ENCODE measurements at places on chromosomes 7 and 10. TPM values are rescaled to one million over a fixed set of nuclear protein-coding genes. Genes with fewer than 3 reads are reported as not detected.

DNA sequence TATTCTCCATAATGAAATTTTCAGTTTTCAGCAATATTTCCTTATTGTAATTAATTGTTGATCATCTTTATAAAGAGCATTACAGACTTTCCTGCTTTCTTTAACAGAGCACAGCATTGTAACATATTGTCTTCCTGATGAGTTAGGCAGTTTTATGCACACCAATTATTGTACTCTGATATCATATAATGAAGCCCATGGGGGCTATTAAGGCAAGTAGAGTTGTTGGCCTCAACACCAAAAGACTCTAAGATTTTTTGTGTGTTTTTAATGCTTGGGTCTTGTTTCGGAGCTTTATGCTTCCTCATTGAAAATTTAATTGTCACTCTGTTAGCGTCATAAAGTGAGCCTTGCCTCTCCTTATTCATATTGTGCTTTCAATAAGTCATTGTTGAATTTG is 49.2 kb upstream of the ARID5B start:
- no peak for DNase-seq
- no peaks in the 10 kb centered on the region for H3K36me3 ChIP-seq
- no peaks in the 10 kb centered on the region for H3K4me1 ChIP-seq

GRCh38 chr10:117339578-117339977 is 35.7 kb downstream of the PDZD8 start:
- no peak overlapping the region for H3K27ac ChIP-seq
- H3K4me3 ChIP-seq, result no peak overlapping the region
- peaks cover 3% of the 10 kb centered on the region for H3K27me3 ChIP-seq
- no peak for DNase-seq
- no peaks in the 10 kb centered on the region for H3K36me3 ChIP-seq

GRCh38 chr7:117531595-117532244 is 51.9 kb downstream of the CFTR start:
- no peak for DNase-seq
- H3K27ac ChIP-seq, result no peak overlapping the region
- H3K4me1 ChIP-seq, result no peaks in the 10 kb centered on the region
- H3K4me3 ChIP-seq, result no peak overlapping the region

DNA sequence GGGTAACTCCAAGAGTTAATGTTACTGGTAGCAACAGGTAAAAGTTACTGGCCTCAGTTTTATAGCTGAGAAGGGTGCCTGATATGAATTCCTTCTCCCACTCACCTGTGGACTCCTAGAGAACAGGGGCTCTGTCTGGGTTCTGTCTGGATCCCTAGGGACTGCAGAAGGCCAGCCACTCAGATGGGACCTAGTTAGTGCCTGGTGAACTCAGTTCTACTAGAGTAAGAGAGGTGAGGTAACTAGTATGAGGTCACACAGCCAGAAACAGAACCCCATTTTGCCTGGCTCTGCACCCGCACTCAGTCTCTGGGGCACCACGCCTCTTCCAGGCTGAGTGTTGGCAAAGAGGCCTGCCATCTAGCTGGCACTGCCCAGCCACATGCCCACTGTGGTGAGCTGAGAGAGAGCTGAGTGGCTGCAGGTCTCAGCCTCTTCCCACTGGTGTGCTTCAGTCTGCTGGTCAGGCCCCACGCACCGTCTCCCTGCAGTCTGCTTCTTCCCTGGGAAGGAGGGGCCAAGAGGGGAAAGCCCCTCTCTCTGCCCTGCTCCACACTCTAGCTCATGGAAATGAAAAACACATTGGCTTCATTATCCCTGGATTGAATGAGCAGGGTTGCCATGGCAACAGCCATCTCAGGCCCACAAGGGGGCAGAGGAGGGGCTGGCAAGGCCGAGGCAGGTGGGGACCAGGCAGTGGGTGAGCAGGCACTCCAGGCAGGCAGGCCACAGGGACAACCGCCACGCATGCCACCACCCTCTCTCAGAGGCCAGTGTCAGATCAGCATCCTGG is 110.6 kb downstream of the ZMIZ1 start:
- peak; percentile 52 for DNase-seq
- peaks cover 38% of the 10 kb centered on the region for H3K27me3 ChIP-seq
- H3K4me3 ChIP-seq, result no peak overlapping the region
- H3K4me1 ChIP-seq, result peaks cover 66% of the 10 kb centered on the region

The PCDH15 gene
- total RNA-seq, result 0.05 TPM

- H3K4me3 ChIP-seq, result no peak overlapping the region
- DNase-seq, result no peak
- H3K27me3 ChIP-seq, result peaks cover 1% of the 10 kb centered on the region
- H3K4me1 ChIP-seq, result peaks cover 43% of the 10 kb centered on the region
- peak overlapping the region; percentile 97 for H3K27ac ChIP-seq
Observed at GRCh38 chr10:32982911-32983909, 25.2 kb upstream of the ITGB1 start.

- no peak for DNase-seq
- peaks cover 4% of the 10 kb centered on the region for H3K27me3 ChIP-seq
- no peak overlapping the region for H3K27ac ChIP-seq
- no peaks in the 10 kb centered on the region for H3K36me3 ChIP-seq
- H3K4me3 ChIP-seq, result no peak overlapping the region
Observed at GRCh38 chr10:24944512-24945255, 7.7 kb downstream of the PRTFDC1 start.

GRCh38 chr10:67665491-67665890 is 30.5 kb downstream of the CTNNA3 start:
- H3K4me3 ChIP-seq, result no peak overlapping the region
- H3K27ac ChIP-seq, result no peak overlapping the region
- no peak for DNase-seq
- H3K27me3 ChIP-seq, result peaks cover 2% of the 10 kb centered on the region

DNA sequence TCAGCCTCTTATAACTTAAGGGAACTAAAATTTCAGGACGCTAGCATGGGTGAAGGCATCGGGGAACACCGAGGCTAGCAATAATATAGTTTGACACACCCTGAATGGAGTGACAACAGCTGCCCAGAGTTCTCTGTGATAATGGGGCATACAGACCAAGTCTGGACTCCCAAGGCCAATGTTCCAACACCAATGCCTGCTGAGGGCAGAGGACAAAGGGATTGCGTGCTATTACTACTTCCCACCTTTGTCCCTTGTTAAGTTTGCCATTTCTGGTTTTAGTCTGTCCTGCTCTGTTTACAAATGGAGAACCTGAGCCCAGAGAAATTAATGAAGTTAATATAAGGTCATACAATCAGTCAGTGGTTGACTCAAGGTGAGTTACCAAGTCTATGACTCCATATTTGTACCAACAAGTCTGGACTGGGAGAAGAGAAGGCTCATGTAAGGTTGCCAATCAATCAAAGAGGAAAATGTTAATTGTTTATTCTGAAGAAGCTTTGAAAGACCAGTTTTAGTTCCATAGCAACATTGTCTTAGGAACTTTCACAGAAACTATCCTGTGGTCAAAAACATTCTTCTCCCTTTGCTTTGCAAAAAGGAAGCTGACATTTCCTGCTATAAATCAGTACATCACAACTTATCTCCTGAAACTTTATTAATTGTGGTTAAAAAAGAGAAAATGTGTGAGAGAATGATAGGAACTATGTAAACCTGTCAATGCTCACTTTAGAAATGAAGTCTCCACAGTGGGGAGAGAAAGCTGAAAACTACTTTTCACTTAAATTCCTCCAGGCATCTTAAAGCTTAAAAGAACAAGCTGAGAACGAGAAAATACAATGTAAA is 74.5 kb downstream of the CCDC6 start:
- H3K4me1 ChIP-seq, result peaks cover 15% of the 10 kb centered on the region
- H3K27ac ChIP-seq, result no peak overlapping the region
- no peak overlapping the region for H3K4me3 ChIP-seq
- H3K36me3 ChIP-seq, result no peaks in the 10 kb centered on the region

- no peak for DNase-seq
- H3K36me3 ChIP-seq, result peaks cover 9% of the 10 kb centered on the region
- peaks cover 6% of the 10 kb centered on the region for H3K4me1 ChIP-seq
- H3K4me3 ChIP-seq, result no peak overlapping the region
Observed at GRCh38 chr7:107039199-107039900, 5.2 kb upstream of the PRKAR2B start.

DNA sequence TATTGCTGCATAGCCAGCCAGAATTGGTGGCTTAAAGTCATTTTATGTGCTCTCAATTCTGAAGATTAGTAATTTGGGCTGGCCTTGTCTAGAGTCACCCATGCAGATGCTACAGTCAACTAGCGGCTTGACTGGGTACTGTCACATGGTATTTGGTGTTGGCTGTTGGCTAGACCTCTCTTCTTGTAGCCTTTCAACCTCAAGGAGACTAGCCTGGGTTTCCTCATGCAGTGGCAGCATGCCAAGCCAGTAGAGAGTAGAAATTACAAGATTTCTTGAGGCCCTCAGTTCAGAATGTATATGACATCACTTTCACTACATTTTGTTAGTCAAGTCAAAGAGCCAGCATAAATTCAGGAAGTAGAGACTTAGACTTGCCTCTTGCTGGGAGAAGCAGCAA is 3.7 kb upstream of the ZNF800 start:
- H3K4me3 ChIP-seq, result no peak overlapping the region
- H3K27me3 ChIP-seq, result peaks cover 5% of the 10 kb centered on the region
- H3K27ac ChIP-seq, result no peak overlapping the region

The GIMAP7 gene
- total RNA-seq, result 2.2 TPM

DNA sequence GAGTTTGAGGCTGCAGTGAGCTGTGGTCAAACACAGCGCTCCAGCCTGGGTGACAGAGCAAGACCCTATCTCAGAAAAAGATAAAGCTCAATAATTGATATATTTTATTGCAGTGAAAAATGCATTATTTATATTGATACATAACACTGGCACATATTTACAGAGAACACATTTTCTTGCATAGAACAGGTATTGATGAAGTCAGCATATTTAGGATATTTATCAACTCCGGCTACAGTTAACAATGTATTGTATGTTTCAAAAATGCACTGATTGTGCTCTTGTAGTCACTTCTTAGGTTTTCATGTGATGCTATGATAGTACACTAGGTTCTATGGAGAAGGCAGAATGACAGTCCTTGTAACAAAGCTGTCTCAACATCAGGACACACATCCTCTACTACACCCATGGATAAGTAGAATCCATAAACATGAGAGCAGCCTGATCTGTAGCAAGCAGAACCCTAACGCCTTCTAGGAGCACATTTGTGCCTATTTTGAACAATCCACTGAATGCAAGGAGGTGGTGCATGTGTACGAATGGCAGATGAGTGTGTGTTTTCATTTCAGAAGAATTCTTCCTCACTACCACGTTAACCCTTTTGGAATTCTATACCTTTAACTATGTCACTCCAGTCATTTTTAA is 586.1 kb upstream of the CELF2 start:
- H3K4me3 ChIP-seq, result no peak overlapping the region
- H3K27me3 ChIP-seq, result no peaks in the 10 kb centered on the region
- H3K27ac ChIP-seq, result no peak overlapping the region
- no peaks in the 10 kb centered on the region for H3K36me3 ChIP-seq

- no peaks in the 10 kb centered on the region for H3K27me3 ChIP-seq
- H3K36me3 ChIP-seq, result no peaks in the 10 kb centered on the region
- no peak overlapping the region for H3K4me3 ChIP-seq
- H3K4me1 ChIP-seq, result no peaks in the 10 kb centered on the region
- DNase-seq, result no peak
Observed at GRCh38 chr10:36053271-36053670, 411.2 kb upstream of the FZD8 start.

- DNase-seq, result no peak
- H3K27me3 ChIP-seq, result no peaks in the 10 kb centered on the region
- H3K36me3 ChIP-seq, result no peaks in the 10 kb centered on the region
Observed at GRCh38 chr7:41247143-41247865, 455.6 kb downstream of the INHBA start.

DNA sequence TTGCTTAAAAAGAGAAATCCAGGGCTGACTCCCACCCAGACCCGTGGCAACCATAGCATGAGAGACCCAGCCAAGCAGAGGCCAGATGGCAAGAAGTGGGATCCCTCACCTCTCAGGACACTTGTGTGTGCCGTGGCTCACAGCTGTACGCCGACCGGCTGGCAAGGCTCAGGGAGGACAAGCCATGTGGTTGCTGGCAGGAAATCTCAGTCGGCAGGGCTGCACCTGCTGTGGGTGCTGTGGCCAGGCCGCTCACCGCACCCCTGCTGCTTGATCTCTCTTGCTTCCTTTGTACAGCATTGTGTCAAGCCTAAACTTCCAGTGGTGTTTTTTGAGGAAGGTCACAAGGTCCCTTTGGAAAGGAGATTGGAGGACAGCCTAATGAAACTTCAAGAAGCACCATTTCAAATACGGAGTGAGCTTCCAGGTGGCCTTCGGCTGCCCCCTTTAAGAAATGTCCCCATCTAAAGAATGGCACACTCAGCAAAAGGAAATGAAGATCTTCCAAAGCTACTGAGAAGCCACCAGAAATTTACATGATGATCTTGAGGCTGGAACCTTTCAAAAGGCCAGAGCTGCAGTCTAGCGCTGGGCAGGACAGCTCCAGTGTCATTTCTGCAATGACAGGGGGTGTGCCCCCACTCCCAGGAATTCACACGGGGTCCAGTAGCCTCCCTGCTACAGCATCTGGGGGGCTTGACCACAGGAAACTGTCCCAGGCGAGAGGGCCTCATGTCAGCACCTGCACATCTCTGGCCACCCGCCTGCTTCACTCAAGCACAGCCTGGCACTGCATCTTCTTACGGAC is 409.0 kb upstream of the MGMT start:
- no peak overlapping the region for H3K27ac ChIP-seq
- H3K36me3 ChIP-seq, result no peaks in the 10 kb centered on the region
- H3K27me3 ChIP-seq, result no peaks in the 10 kb centered on the region
- no peak overlapping the region for H3K4me3 ChIP-seq

GRCh38 chr10:96513698-96514561 is at the start of gene TLL2:
Gene TLL2 (minus strand): TSS chr10:96513926. CDS start chr10:96513685, 241 bp downstream.
- H3K27me3 ChIP-seq, result peaks cover 16% of the 10 kb centered on the region
- H3K27ac ChIP-seq, result no peak within 1 kb of the TSS
- peak within 1 kb of the TSS; percentile 85 for H3K4me3 ChIP-seq
- no peaks in the 10 kb centered on the region for H3K36me3 ChIP-seq

GRCh38 chr7:22832401-22832800 is 9.8 kb upstream of the TOMM7 start:
- H3K4me3 ChIP-seq, result no peak overlapping the region
- H3K27ac ChIP-seq, result no peak overlapping the region
- no peak for DNase-seq
- no peaks in the 10 kb centered on the region for H3K27me3 ChIP-seq
- H3K36me3 ChIP-seq, result no peaks in the 10 kb centered on the region

DNA sequence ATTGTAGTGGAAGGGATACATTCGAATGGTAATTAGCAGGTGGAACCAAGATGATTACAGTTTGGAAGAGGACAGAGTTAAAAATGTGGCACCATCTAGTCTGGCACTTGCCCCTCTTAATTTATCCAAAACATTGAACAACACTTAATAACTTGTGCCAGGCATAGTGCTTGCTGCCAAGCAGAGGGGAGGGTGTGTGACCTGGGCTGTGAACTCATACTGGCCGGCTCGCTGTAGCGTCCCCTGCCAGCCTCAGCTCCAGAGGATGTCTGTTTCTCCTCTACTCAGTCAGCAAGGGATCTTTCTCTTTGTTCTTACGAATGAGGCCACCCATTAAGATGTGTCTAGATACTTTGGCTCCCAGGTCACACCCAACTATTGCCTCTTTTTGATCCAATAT is 179.4 kb upstream of the INHBA start:
- no peak for DNase-seq
- peaks cover 2% of the 10 kb centered on the region for H3K4me1 ChIP-seq
- no peak overlapping the region for H3K27ac ChIP-seq
- no peak overlapping the region for H3K4me3 ChIP-seq
- H3K27me3 ChIP-seq, result no peaks in the 10 kb centered on the region

The SPDYE2 gene
- total RNA-seq, result not detected

GRCh38 chr7:5360451-5360850 is 63.2 kb downstream of the TNRC18 start:
- no peak overlapping the region for H3K4me3 ChIP-seq
- peaks cover 6% of the 10 kb centered on the region for H3K27me3 ChIP-seq
